ENCODE measurements at places on chromosomes 3 and 15.

GRCh38 chr3:184669578-184669977, 42.3 kb downstream of the MAGEF1 start:
- no peak for DNase-seq

- no peak for DNase-seq
Observed at GRCh38 chr3:45566951-45567411, 27.6 kb upstream of the LIMD1 start.

DNA sequence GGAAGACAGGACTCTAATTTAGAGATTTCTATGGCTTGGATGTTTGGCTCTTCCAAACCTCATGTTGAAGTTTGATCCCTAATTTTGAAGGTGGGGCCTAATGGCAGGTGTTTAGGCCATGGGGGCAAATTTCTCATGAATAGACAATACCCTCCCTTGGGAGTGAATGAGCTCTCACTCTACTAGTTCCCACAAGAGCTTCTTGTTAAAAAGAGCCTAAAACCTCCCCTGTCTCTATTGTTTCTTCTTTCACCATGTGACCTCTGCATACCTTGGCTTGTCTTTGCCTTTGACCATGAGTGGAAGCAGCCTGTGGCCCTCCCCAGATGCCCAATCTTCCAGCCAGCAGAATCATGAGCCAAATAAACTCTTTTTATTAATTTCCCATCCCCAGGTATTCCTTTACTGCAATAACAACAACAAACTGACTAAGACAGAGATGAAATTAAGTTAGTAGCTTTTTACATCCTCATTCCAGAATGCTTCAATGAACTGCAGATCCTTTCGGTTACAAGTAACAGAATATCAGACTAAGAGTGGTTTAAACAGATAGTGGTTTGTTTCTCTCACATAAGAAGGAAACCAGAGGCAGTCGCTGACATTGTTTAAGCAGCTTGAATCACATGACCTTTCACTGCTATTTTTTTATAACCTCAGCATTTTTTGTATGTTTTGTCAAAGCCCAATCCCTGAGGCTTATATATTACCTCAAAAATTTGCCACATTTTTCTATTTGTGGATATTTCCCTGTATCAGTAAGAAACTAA, 1013.3 kb upstream of the SEMA6D start:
- no peak for DNase-seq

DNA sequence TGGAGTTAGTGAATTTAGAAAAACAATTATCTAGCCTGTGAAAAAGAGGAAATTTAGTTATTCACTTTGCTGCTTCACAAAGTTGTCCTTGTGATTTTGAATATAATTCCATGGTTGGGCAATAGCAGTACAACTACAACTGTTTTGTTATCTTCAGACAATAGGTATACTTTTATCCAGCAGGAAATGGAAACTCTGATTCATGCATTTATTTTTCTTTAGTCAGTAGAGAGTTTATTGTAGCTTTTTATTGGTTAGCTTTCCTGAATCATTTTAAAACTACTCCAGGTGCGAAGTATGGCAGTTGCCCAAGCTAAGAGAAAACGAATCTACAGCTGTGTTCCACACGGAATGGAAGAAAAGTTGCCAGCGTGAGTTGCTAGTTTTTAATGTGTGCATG, 80.3 kb downstream of the TM4SF4 start:
- DNase-seq, result no peak

GRCh38 chr3:49908373-49909199, 4.9 kb upstream of the MST1R start:
- no peak for DNase-seq

GRCh38 chr3:48984663-48985062, 5.4 kb upstream of the P4HTM start:
- no peak for DNase-seq

GRCh38 chr15:62394079-62394478, 229.0 kb upstream of the C2CD4B start:
- DNase-seq, result no peak

- DNase-seq, result no peak
Observed at GRCh38 chr3:47856669-47857068, 53.7 kb downstream of the DHX30 start.

DNA sequence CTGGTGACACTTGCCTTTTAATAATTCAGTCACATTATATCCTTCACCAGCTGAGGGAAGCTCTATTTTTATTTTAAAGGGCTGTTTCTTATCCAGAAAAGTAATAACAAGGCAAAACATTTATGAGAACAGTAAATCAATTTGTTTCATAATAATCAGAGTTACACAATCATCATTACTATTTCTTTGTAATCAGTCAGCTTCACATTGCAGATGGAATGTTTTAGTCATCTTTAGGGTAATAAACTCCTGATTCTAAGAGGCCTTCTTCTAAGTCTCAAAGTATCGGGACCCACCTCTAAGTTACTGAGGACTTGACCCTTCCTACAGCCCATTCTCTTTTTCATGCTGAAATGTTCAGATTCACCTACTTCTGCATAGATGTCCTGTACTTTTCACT, 298.3 kb upstream of the TGFBR2 start:
- DNase-seq, result no peak

DNA sequence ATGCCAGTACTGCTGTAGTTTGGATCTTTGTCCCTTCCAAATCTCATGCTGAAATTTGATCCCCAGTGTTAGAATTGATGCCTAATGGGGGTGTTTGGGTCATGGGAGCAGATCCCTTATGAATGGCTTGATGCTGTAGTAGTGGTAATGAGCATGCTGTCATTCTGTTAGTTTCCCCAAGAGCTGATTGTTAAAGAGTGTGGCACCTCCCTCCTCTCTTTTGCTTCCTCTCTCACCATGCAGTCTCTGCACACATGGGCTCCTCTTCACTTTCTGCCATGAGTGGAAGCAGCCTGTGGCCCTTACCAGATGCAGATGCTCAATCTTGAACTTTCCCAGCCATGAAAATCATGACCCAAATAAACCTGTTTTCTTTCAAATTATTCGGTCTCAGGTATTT, 141.3 kb upstream of the DPPA4 start:
- DNase-seq, result no peak

DNA sequence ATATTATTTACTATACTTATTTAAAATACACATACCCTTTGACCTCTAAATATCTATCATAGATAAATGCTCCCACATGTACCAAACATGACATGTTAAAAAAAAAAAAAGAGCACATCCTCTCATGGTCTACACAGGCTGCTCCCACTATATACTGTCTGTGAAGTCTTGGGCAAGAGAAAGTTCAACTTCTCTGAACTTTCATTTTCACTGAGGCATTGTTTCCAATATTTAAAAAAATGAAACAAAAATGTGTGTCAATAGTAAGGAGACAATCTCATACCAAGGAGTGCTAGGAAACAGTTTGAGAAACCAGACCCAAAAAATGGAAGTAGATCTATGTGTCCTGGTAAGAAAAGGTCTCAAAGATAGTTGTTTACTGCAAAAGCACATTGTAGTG, 29.3 kb downstream of the SLC4A7 start:
- no peak for DNase-seq

GRCh38 chr15:39944726-39945125, 10.8 kb downstream of the EIF2AK4 start:
- no peak for DNase-seq

- no peak for DNase-seq
Observed at GRCh38 chr3:124926426-124927101, 8.0 kb downstream of the MUC13 start.

DNA sequence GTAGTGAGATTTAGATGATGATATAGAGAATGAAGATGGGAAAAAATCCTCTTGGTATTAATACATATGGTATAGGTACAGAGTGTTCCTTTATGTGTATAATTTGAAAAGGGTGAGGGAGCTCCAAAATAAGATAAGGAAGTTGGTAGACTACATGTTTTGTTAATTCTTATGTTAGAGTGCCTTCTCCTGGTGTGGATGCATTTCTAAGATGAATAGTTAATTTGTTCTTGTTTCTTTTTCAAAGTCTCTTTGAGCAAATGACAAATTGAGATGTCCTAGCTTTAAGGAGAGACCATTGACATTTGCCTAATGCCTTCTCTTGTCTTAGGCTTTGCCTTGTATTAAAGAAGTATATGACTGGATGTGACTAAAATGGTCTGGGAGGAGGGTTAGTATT, 34.1 kb downstream of the AKAP13 start:
- no peak for DNase-seq

- DNase-seq, result no peak
Observed at GRCh38 chr3:19945534-19945933, 1.4 kb upstream of the RAB5A start.

- DNase-seq, result no peak
Observed at GRCh38 chr15:64667736-64668161, 107.6 kb downstream of the RBPMS2 start.

DNA sequence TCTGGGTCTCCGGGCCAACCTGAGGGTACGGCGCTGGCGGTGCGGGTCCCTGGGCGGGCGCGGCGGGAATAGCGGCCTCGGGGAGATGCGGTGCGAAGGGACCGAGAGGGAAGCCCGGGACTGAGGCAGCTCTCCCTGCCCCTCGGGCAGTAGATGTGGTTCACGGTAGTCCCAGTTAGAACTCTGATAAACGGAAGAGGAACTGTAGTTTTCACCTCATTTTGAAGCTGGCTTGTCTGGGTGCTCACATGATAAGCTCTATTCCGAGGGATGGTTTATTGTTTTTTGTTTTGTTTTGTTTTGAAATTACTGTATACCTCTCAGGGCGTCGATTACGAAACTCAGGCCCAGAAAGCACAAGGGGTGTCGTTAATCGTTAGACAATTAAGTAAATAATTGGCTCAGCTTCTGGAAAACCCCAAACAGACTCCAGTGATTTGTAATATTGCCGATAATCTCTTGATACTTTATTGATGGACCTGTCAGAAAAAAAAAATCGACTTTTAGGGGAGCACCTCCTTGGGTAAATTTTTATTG, 413 bp downstream of the NUSAP1 start:
- DNase-seq, result no peak

GRCh38 chr3:85979034-85979433, 1011.9 kb downstream of the VGLL3 start:
- no peak for DNase-seq

GRCh38 chr3:106431721-106432120, 562.9 kb upstream of the CBLB start:
- DNase-seq, result no peak

GRCh38 chr3:73212683-73213082, 151.2 kb downstream of the EBLN2 start:
- DNase-seq, result no peak

All from DMS 273 treated with DMSO at 0.1 percent for 48 hours (cell line).